Central memory CD4-positive, alpha-beta T cell (primary cell): ENCODE measurements at places on chromosomes 5 and 9.

DNA sequence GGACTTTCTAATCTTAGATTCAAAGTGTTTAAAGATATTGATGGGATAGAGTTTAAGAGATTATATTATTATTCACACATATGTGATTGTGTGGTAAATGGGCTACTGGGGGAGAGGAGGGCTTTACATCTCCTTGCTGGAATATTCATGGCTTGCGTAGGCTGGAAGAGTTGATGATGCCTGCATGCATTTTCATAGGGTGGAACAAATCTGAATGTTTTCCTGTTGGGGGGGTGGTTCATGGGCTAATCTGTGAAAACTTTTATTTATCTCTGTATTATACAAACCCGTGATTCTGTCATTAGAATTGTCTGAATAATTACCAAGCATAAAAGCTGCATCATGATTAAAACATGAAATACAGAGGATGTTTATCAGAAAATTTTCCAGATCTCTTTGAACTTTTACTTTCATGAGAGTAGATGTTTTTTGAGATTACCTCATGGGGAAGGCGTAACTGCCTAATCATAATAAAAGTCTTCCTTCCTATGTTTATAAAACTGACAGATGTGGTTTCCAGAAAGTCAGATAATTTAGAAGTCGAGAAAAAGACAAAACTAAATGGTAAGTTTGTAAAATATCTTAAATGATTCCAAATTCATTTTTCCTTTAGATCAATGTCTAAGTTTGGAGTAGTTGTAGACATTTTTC lies 1185.4 kb upstream of the SEMA6A start:
- DNase-seq: no peak

GRCh38 chr9:109012876-109013678 lies at the start of gene CTNNAL1:
CTNNAL1 (minus strand) TSS chr9:109013499; CDS start chr9:109013442, 57 bp downstream.
- peak; percentile 80 for DNase-seq

- DNase-seq: no peak
Measured at GRCh38 chr5:129069292-129069691, 25.3 kb upstream of the ISOC1 start.

DNA sequence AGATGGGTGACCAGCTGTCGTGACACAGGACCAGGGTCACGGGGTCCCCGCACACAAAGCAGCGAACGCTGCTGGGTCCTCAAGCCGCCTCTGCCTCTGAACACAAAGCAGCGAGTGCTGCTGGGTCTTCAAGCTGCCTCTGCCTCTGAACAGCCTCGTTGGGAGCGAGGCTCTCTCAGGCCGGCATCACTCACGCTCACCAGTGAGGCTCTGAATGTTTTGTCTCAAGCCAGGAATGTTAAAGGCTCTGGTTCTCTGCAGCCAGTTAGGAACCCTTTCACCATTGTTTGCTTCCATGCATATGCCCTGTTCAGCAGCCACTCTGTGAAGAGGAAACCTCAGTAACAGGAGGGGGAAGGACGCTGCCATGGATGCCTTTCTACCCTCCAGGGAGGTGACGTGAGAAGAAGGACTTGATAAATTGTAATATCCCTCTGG lies 82.7 kb upstream of the TAF11L2 start:
- no peak for DNase-seq

- DNase-seq: no peak
Measured at GRCh38 chr9:86794391-86795046, 152.8 kb downstream of the GAS1 start.

- DNase-seq: peak; percentile 21
Measured at GRCh38 chr5:151448038-151448985, 909 bp downstream of the SLC36A1 start.

DNA sequence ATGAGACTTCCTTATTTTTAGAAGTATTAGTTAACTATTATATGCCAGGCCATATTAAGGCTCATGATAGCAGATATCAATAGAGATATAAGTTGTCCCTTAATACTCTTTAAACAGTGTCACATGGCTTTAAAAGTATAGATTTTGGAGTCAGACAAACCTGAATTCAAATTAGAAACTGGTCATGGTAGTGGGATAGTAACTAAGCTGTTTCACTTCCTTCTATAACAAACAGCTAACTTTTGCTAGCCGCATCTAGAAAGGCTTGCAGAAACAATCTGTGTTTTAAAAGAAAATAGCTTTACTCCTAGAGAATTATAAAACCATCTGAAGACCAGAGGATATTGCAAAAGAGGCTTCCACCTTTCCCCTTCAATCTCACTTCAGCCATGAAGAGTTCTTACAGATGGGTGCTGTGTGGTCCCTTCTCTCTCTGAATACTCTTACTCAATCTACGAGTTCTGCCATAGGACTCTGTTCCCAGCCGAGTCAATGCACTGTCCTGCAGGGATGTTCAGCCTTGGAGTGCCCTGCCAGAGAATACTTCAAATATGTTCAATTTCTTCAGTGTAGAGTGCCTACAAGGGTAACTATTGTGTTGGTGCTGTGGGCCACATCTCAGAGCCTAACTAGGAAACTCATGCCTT lies 810.2 kb downstream of the EFNA5 start:
- no peak for DNase-seq

GRCh38 chr9:27468000-27468399 lies 56.1 kb upstream of the IFNK start:
- DNase-seq: no peak

GRCh38 chr5:154516475-154516874 lies 38.4 kb upstream of the HAND1 start:
- DNase-seq: no peak

GRCh38 chr9:125754096-125754495 lies 6.9 kb downstream of the PBX3 start:
- no peak for DNase-seq

- DNase-seq: peak; percentile 31
Measured at GRCh38 chr9:121107029-121107428, 32.3 kb downstream of the CNTRL start.

DNA sequence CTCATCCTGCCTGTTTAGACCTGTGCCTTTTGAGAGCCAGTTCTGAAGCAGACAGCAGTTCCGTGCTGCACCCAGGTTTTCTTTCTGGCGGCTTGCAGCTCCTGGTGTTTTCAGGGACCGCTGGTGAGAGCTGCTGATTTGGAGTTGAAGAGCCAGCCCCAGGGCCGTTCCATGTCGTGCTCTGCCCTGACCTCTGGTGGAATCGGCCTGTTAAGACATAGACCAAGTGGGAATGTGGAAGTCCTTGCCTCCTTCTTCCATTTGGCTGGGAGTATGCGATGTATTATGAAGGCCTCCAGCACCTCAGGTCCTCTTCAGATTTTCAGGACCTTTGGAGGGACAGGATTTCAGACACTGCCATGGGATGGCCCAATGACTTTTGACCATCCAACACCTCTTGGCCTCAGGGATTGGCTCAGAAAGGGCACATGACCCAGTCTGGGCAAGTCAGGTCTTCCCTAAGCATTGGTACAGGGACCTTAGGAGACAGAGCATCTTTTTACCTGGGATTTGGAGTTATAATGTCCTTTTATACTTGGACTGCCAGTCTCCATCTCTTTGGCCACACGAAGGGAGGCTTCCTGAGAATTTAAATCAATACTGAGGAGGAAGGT lies 136.1 kb upstream of the CLINT1 start:
- DNase-seq: peak; percentile 36

GRCh38 chr5:77590347-77590746 lies 48.2 kb downstream of the OTP start:
- DNase-seq: no peak

- no peak for DNase-seq
Measured at GRCh38 chr5:982377-983237, 26.0 kb upstream of the NKD2 start.

- no peak for DNase-seq
Measured at GRCh38 chr5:122434205-122434970, 122.4 kb downstream of the SNCAIP start.

GRCh38 chr5:15585128-15585527 lies 85.1 kb downstream of the FBXL7 start:
- DNase-seq: no peak

DNA sequence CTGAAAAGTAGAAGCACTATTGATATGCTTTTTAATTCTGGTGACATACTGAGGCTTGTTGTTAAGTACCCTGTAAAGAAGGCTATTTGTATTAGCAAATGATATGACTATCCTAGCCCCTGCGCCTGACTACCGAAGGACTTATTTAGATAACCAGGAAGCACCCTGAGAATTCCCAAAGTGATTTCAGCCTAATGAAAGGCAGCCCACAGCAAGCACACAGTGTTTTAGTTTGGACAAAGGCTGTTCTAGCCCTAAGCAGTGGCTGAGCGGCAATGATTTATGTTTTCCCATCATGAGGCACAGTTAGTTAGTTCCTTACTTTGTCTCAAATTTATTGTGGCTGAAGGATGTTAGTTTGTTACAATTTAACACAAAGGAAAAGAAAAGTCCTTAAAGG lies 235.3 kb downstream of the KCTD16 start:
- no peak for DNase-seq

DNA sequence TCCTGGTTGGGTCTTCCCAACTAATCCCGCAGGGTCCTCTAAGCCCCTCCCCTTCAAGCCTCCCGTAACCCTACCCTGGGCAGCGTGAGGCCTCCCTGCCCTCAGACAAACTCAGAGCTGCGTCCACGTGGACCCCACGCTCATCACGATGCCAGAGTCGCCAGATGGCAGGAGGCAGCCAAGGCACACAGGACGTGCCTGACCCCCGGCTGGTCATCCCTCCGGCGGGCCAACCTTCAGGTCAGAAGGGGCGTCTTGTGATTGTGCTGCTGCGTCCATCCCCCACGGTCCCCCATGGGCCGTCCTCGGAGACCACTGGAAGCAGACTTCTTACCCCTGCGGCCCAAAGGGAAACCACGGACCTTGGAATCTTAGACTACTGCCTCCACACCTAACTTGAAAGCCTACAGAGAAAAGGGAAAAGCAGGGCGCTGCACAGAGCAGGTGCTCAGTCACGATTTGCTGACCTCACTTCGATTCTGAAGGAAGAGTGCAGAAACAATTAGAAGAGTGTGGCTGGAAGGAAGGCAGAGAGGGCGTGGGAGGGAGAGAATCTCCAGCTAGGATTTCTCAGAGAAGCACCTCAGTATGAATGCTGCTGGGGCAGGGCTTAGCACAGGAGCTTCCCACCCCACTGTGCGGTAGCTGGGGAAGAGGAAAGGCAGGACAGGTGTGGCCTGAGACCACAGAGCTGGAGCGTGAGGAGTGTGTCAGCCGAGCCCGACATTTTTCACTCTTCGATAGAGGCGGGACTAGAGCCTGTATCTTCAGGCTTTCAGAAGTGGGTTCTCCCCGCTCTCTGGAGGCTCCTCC lies 174.8 kb downstream of the ERCC6L2 start:
- DNase-seq: no peak

DNA sequence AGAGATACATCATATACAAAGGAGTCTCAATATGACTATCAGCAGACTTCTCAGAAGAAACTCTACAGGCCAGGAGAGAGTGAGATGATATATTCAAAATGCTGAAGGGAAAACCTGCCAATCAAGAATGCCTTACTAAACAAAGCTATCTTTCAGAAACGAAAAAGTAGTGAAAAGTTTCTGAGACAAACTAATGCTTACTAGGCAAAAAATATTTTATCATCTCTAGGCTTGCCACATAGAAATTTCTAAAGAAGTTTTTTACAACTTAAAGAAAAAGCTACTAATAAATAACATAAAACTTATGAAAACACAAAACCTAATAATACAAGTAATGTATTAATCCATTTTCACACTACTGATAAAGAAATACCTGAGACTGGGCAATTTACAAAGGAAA lies 59.9 kb upstream of the SPEF2 start:
- DNase-seq: no peak

GRCh38 chr9:35028341-35028740 lies 38.8 kb downstream of the DNAJB5 start:
- DNase-seq: no peak

- no peak for DNase-seq
Measured at GRCh38 chr9:94085062-94085639, 887 bp downstream of the PTPDC1 start.

- DNase-seq: no peak
Measured at GRCh38 chr5:142034994-142035393, 22.2 kb upstream of the GNPDA1 start.

DNA sequence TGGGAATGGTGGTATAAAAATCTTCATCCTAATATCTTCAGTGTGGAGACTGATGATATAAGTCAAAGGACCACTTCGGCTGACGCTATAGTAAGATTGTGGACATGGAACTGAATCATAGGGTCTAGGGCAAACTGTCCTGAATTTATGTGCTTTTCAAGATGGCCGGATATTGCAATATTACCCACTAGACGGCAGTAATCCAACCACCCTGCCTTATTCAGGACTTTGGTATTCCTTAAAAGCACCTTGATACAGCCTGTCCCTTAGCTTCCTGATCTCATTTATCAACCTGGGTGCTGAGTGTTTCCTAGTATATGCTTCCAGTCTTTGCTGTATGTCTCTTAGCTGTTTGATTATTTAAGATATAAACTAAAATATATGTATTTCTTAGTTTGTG lies 71.2 kb upstream of the COX7C start:
- no peak for DNase-seq
